ENCODE measurements at places on chromosomes 5 and 9. TPM values are rescaled to one million over a fixed set of nuclear protein-coding genes. Genes with fewer than 3 reads are reported as not detected.

TPM2 gene
- 7.8 TPM for total RNA-seq

PTPN3 gene
- total RNA-seq = 2.7 TPM

DRD1 gene
- not detected for total RNA-seq

PPWD1 gene
- total RNA-seq = 62.4 TPM

GOLM1 gene
- 1.2 TPM for total RNA-seq

GKAP1 gene
- 14.0 TPM for total RNA-seq

GDNF gene
- total RNA-seq = not detected

MAPKAP1 gene
- total RNA-seq = 42.1 TPM

TMED7 gene
- 31.5 TPM for total RNA-seq

MSMP gene
- not detected for total RNA-seq

SPAAR gene
- total RNA-seq = not detected

GDF9 gene
- 1.9 TPM for total RNA-seq

SPINK4 gene
- total RNA-seq = not detected

FOXI1 gene
- total RNA-seq = not detected

SLC6A3 gene
- not detected for total RNA-seq

IFNA2 gene
- total RNA-seq = not detected

PLCXD3 gene
- not detected for total RNA-seq

COL23A1 gene
- 0.86 TPM for total RNA-seq

UBE2QL1 gene
- 0.28 TPM for total RNA-seq

PCDHGA7 gene
- not detected for total RNA-seq

CTXN3 gene
- total RNA-seq = not detected

PRR16 gene
- total RNA-seq = not detected

ADAMTS13 gene
- 3.9 TPM for total RNA-seq

PDGFRB gene
- 0.34 TPM for total RNA-seq

Measured in activated T-cell treated with anti-CD3 and anti-CD28 coated beads, Interleukin-2, amount 50 U/mL, for 72 hours (primary cell).